RCC 7860 (cell line): ENCODE measurements at places on chromosomes 3 and 15.

DNA sequence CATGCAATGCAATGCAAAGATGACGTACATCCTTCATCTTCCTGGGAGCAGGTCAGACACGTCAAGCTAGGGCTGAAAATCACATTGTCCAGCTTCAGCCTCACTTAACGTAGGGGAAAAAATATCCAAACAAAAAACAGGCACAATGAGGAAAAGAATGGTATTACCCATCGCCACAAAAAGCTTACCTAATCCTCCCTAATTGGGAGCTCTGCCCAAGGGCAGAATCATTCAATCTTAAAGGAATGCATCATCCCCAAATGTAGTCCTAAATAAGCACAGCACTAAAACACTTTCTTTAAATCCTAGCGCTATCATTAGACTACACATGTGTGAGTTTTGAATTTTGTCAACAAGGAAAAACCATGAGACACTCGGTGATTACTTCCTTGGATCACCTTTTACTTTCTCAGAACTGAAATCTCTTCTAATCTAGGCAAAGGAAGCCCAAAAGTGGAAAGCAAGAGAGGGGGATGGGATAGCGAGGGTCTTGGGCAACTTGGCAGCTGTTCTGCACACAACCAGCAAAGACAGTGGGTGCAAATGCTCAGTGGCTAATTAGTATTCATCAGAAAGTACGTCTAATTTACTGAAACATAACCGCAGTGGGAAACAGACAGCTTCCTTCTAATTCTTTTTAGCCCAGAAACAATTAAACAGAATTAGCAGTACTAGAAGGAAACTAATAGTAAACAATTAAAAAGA lies 87.4 kb downstream of the ADAMTS9 start:
- no peak for DNase-seq

- DNase-seq, result no peak
Observed at GRCh38 chr15:23384371-23384770, 29.8 kb downstream of the GOLGA8S start.

- DNase-seq, result no peak
Observed at GRCh38 chr3:190178779-190179178, 58.1 kb upstream of the P3H2 start.

DNA sequence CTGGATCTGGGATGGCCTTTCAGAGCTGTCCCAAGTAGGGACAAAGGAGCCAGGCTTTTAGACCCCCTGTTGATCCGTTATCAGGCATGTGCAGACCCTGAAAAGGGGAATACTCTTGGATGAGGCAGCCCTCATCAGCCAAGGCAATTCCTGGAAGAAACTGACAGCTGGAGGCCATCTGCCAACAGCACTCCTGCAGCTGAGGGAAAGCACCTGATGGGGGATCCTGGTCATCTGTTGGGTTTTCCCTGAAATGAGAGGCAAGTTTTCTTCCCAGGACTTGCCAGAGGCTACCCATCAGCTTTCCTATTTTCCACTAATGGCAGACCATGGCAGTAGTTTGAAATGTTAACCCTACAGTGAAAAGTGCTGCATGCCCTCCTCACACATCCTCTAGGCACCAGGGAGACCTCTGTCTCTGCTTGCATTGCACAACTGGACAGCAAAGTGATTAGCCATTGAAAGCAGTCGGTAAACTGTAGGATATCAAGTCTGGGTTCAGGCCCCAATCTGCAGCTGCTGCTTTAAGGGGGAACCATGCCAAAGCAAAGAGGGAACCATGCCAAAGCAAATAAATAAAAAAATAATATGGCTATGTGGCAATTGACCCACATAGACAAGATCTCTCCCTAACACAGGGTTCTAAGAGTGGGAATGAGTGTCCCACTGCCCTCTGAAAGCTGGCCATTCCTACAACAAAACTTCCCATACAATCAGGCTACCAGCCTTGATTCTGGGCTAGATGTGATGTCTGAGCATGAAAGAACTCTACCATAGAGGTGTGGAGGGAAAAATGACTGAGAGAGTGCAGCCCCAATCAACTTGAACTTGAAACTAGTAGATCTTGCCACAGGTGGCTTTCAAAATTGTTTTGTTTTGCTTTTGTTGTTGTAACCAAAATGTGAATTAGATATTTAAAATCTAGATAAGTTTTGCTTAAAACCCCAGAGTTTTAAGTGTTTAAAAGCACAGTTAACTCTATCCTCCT lies 232.0 kb upstream of the STT3B start:
- DNase-seq, result no peak

- DNase-seq, result no peak
Observed at GRCh38 chr15:100770661-100771584, 108.7 kb upstream of the ALDH1A3 start.

- no peak for DNase-seq
Observed at GRCh38 chr3:36480911-36481648, 100.8 kb downstream of the STAC start.

GRCh38 chr3:181486141-181486885 lies 225.4 kb upstream of the SOX2 start:
- DNase-seq, result no peak

GRCh38 chr3:195102609-195103467 lies 168.1 kb downstream of the XXYLT1 start:
- peak; percentile 92 for DNase-seq

DNA sequence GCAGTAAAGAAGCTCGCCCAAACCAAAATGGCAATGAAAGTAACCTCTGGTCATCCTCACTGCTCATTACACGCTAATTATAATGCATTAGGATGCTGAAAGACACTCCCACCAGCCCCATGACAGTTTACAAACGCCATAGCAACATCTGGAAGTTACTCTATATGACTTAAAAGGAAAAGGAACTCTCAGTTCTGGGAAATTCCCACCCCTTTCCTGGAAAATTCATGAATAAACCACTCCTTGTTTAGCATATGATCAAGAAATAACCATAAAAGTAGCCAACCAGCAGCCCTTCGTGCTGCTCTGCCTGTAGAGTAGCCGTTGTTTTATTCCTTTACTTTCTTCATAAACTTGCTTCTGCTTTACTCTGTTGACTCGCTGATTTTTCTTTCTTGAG lies 164.6 kb downstream of the SMAD6 start:
- no peak for DNase-seq

GRCh38 chr3:106167728-106168127 lies 298.9 kb upstream of the CBLB start:
- DNase-seq, result no peak

GRCh38 chr15:86028961-86029360 lies 50.7 kb upstream of the AGBL1 start:
- no peak for DNase-seq
